ENCODE measurements at places on chromosomes 6 and 20. TPM values are rescaled to one million over a fixed set of nuclear protein-coding genes. Genes with fewer than 3 reads are reported as not detected.

- H3K27ac ChIP-seq = no peak overlapping the region
- H3K4me3 ChIP-seq = no peak overlapping the region
- H3K27me3 ChIP-seq = no peaks in the 10 kb centered on the region
- H3K4me1 ChIP-seq = no peaks in the 10 kb centered on the region
These were observed 248.7 kb upstream of the ECI2 start for GRCh38 chr6:4383910-4384638.

The LTB gene
- 196 TPM for total RNA-seq

GRCh38 chr6:146481527-146481926 lies 62.1 kb upstream of the RAB32 start:
- no peaks in the 10 kb centered on the region for H3K27me3 ChIP-seq
- no peak overlapping the region for H3K4me3 ChIP-seq
- DNase-seq = no peak

DNA sequence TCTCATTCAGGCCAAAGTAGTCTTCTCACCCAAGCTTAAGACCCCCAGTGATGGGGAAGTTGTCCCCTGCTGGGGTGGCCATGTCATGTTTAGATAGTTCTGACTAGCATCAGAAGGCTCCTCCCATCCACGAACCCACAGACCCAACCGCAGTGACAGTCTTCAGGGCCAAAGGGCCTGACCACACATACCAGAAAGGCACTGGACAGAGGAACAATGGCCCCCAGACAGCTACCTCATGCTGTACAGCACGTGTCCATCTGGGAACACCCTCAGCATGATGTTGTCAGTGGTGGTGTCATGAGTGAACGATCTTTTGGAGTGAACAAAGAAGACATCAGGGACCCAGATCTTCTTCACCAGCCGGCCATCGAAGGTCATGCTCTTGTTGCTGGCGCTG lies 46.3 kb downstream of the GABRR2 start:
- no peaks in the 10 kb centered on the region for H3K4me1 ChIP-seq
- no peak overlapping the region for H3K4me3 ChIP-seq
- peaks cover 5% of the 10 kb centered on the region for H3K27me3 ChIP-seq
- DNase-seq = no peak
- no peak overlapping the region for H3K27ac ChIP-seq

- H3K27me3 ChIP-seq = no peaks in the 10 kb centered on the region
- DNase-seq = peak; percentile 78
- H3K4me3 ChIP-seq = peak overlapping the region; percentile 73
- no peaks in the 10 kb centered on the region for H3K36me3 ChIP-seq
- H3K4me1 ChIP-seq = peaks cover 14% of the 10 kb centered on the region
These were observed 2.7 kb downstream of the MYB start for GRCh38 chr6:135183532-135184440.

GRCh38 chr6:110341663-110342596 lies 16.2 kb downstream of the METTL24 start:
- no peak overlapping the region for H3K4me3 ChIP-seq
- DNase-seq = no peak
- no peaks in the 10 kb centered on the region for H3K27me3 ChIP-seq
- no peaks in the 10 kb centered on the region for H3K36me3 ChIP-seq

DNA sequence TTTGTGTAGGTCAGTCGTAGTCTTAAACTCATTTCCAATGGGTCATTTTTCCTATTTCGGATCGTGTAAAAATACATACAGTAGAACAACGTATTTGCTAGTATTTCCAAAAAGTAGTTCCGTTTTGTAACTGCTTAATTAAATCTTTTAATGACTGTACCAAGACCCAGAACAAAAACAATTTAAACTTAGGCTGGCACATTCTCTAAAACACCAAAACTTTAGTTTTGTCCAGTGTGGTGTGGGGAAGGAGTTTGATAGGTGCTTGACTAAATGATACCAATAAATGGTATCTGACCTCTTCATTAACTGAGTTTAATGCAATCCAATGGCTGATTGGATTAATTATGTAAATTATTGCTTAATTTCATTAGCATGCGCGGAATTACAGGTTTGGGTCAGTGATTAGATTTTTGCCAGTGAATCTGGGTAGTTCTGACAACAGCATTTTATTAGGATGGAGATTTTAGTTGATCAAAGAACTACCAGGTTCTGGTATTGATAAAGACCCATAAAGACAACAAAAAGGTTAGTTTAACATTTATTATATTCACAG lies 20.8 kb downstream of the OR2B2 start:
- peak overlapping the region; percentile 15 for H3K4me3 ChIP-seq
- no peak for DNase-seq
- H3K36me3 ChIP-seq = no peaks in the 10 kb centered on the region
- peaks cover 19% of the 10 kb centered on the region for H3K4me1 ChIP-seq
- no peaks in the 10 kb centered on the region for H3K27me3 ChIP-seq
